ENCODE measurements at places on chromosomes 6 and 20.
A peak's percentile ranks its signal among the peaks of the same experiment; 100 is the strongest.

DNA sequence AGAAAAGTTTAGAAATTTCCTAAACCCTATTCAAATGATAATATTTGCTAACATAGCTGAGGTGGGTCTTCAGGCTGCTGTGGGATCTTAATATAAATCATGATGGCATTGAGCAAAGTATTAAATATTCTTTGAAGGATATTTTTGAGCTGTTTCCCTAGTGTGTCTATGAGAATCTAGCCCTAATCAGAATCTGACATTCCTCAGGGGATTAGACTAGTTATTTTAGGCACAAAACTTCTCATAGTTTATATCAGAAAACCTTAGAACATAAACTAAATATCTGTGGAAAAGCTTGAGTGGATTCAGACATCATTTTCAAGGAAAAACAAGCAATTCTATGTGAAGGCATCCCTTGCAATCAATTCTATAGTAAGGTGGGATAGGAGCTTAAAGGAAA, 594.5 kb downstream of the RFPL4B start:
- no peak for DNase-seq

GRCh38 chr6:156720691-156721685, 56.2 kb upstream of the ARID1B start:
- peak; percentile 53 for DNase-seq

DNA sequence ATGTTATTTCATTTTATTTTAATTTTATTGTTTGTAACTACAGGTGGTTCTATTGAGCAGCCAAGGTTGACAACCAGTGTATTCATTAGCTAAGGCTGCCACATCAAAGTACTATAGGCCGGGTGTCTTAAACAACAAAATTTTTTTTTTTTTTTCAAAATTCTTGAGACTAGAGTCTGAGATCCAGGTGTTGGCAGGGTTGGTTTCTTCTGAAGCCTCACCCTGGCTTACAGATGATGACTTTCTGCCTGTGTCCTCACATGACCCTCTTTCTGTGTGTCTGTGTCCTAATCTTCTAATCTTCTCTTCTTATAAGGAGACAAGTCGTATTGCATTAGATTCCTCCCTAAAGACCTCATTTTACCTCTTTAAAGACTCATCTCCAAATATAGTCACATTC, 208.4 kb downstream of the MANEA start:
- DNase-seq: no peak

DNA sequence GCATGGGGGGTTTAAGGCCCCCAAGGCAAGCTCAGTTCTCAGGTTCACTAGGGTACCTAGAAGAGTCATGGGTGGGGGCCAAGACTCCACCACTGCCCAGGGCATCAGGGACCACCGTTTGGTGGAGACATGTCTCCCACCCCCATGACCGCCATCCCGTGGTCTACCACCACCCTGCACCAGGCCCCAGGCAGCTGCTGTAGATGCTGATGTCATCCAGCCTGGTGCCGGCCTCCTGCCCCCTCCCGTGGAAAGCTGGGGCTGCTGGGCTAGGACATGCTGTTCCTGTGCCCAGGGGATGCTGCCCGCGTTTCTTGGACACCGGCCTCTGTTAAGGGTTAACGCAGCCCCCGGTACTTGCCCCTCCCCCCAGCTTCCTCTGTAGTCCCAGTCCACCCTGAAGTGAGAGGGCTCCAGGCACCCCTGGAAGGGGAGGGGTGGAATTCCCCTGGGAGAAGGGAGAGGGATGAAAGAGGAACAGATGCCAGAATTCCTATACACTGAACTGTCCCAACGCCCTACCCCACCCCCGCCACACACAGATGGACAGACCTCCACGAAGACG, 587 bp downstream of the IP6K3 start:
- no peak for DNase-seq

DNA sequence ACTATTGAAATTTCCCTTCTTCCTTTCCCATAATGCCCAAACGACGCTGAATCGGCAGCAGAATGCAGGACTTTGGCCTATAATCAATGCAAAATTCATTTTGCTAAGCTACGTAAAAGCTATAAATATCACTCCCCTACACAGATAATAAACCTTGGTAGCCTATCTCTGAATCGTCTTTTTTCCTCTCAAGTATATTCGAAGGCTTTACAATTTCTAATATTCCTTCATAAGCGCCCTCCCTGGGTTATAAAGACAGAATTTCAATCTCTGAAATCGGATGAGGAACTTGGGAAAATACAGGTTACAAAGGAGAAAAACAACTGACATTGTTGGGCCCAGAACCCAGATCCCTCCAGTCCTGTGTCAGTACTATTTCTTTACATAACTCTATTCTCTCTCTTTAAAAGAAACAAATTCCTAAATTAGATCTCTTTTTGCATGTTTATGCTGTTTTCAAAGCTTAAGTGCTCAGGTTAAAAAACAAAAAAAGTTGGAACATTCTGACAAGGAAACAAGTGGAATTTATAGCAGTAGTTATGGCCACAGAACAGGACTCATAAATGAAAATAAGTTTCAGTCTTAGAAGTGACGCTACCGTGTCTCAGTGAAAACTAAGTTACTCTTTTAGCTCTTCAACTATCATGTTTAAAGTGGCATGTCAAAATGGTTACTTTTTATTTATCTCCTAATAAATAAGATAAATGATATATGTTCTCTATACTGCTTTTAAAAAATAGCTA, 84.5 kb downstream of the SESN1 start:
- no peak for DNase-seq

DNA sequence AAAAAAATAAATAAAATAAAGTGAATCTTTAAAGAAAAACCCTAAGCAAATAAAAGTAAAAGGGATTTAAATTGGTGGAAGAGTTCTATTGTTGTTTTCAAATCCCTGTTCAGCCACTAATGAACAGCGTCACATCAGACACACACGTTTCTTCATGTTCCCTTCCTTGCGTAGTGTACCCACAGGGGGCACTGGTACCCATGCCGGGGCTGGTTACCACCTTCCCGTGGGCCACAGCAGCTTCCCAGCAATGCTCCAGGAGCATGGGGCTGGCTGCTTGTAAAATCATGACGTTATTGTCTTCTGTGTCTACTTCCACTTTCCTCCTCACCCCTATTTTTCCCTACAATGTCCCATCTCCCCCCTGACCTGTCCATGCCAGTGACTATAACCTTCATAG, 988.7 kb downstream of the KIF16B start:
- DNase-seq: no peak

DNA sequence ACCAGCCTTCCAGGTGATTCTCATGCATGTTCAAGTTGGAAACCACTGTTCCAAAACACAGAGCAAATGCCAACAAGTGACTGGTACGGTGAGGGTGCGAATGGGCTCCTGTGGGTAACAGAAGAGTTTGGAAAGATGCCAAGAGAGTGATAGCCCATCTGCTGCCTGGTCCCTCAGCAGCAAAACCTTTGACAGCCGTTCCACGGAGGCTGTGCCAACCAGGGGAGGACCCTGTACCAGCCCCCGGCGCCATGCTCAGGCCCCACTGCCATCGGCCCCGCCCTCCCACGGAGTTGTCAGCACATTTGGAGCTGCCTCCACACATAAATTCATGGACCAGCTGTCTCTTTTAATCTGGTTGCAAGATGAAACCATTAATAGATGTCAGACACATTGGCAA, 4.4 kb upstream of the PTPRT start:
- DNase-seq: no peak

- DNase-seq: no peak
These were observed 23.7 kb downstream of the STX11 start for GRCh38 chr6:144174006-144174405.

- no peak for DNase-seq
These were observed 636.3 kb downstream of the PTPRT start for GRCh38 chr20:42553374-42553773.

DNA sequence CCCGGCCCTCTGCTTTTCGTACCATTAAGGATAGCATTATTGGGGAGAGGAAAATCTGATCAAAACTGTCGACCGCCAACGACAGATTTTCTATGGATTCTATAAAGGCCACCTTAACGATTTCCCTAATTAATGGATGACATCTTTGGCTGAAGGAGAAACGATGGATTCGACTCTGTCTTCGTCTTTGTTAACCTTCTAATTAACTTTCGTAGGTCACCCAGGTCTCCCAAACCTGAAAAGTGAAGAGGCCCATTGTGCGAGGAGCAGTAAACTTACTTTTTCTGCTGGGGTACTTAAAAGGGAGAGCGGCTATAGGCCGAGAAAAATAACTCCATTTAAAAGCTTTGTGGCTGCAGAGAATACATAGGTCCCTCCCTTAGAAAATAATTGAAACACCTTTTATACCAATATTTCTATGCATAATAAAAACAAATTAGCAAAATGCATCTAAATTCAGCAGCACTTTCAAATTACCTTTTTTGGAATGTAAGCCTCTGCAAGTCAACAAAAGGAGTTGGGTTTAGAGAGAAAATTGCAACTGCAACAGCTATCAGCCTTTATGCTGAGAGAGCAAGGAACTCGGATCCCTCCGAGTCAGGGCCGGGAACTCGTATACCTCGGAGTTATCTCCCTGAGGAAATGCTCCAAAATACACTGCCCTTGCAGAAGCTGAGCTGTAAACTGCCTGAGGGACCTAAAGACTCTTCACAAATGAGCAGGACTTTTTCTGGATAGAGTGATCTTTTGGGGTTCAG, 31.4 kb upstream of the NR2E1 start:
- no peak for DNase-seq

- DNase-seq: no peak
These were observed 88.3 kb downstream of the CEBPB start for GRCh38 chr20:50278684-50279531.

DNA sequence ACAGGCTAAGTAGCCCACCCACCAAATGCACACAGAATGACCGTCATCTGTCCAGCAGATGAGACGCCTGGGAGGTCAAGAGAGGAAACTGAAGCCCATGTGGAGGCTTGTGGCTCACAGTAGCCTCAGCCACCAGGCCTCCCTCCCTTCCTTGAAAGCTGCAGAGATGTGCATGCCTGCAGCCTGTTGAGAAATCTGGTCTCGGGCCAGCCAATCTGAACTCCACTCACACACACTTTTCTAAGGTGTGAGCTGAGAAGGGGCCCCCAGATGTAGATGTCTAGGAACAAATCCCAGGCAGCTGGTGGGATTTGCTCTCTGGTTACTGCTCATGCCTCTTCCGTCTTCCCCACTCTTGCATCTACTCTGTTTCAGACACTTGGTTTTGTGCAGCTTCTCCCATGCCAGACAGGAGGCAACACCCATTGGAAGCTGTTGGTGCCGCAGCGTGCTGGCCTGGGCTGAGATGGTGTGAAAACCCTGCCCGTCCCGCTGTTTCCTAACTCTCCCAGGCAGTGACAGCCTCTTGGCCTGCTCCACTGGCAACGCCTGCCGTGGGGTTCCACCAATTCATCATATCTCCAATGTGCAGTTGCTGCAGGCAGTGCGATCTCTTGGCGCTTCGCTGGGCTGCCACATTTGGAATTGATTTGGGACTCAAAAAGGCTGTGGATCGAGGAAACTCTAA, 24.1 kb upstream of the PAX1 start:
- DNase-seq: no peak

- no peak for DNase-seq
These were observed 30.9 kb upstream of the CCN5 start for GRCh38 chr20:44684047-44684967.
